Amniotic epithelial cell (primary cell): ENCODE measurements at places on chromosomes 12 and 14.

DNA sequence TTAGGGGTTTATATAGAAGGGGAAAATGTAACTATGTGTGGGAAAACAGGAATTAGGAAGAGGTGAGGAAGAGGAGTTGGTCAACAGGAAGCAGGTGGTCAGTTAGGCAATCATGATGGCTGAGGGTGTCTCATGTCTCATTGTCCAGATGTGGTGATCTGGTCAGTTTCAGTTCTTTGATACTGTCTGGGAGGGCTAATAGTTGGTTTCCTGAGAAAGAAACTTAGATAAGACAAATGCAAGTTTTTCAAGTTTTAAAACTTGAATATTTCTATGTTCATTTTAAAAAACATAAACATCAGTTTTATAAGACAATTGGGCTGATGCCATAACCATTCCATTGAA, 1121.8 kb upstream of the USP15 start:
- DNase-seq = no peak

GRCh38 chr14:52014601-52015267, 25.4 kb downstream of the RTRAF start:
- DNase-seq = no peak

- DNase-seq = peak; percentile 71
Measured at GRCh38 chr12:52389313-52390207, 4.1 kb upstream of the KRT84 start.

DNA sequence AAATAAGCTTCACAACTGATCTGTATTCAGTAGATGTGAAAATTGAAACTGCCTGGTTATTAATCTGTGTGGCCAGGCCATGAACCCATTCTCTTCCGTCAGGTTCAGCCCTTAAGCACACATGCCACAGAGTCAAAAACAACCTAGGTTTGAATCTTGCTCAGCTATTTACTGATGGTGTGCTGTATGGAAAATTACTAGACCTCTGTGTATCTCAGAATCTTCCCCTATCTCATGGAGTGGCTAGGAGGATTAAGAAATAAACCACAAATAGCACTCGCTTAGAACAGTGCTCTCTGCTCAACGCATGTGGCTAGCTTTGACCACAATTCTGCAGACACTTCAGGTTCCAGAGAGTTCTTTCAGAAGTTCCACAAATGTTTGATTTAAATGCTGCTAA, 240.7 kb upstream of the PLEKHG7 start:
- peak; percentile 95 for DNase-seq

- no peak for DNase-seq
Measured at GRCh38 chr12:59268295-59268809, 327.5 kb upstream of the SLC16A7 start.

- no peak for DNase-seq
Measured at GRCh38 chr12:125470838-125471783, 405.9 kb downstream of the AACS start.

GRCh38 chr12:56522411-56523193, 982 bp downstream of the RBMS2 start:
- peak; percentile 38 for DNase-seq

DNA sequence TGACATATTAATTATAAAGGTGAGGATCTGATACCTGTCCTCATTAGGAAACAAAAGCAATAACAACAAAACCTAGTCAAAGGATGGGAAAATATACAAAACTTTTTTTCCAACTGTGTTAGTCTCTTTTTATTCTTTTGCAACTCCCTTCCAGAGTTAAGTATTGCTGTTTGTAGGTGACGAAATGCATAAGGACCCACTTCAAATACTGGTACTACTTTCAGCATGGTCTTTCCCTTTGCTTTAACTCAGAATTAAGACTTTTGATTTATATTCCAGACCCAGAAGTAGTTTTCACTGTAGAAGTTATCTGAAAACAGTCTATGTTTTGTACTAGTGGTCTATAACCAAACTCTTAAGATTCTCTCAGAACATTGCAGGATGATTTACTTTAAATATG, 34.1 kb upstream of the ABCC9 start:
- no peak for DNase-seq

- DNase-seq = no peak
Measured at GRCh38 chr14:93975791-93976476, 436 bp downstream of the ASB2 start.

DNA sequence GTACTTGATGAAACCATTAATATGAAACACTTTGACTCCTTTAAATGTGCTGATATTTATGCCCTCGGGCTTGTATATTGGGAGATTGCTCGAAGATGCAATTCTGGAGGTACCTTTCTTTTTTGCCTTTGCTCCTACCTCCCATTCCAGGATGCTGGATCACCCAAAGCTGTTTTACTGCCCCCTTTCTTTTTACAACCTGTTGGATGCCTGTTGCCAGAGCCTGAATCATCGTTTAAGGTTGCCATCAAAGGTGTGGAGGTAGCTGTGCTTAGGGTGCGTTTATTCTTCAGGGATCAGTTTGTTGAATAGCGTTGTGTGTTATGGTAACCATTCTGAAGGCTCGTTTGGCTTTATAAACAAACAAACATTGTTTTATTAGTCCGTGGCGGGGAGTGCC, 19.9 kb upstream of the TAMALIN start:
- no peak for DNase-seq

GRCh38 chr12:113135178-113136127, at the start of gene RASAL1:
TSS of gene RASAL1 (minus strand) at chr12:113135761. CDS start at chr12:113135462, 299 bp downstream.
- DNase-seq = no peak

DNA sequence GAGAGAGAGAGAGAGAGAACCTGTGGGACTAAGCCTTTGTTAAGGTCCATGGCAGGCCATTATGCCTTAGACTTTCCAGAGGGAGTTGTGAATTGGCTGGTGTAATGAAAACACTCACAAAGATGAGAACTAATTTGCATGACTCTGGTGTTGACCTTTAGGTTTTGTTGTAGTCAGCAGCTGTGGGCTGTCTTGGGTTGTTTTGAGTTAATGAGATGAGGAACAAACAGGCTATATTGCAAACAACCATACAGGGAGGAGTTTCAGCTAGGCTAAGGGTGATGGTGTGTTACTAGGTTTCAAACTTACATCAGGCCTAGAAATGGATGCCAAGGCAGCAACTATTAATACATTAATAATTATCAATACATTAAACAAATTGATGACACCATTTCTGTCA, 26.3 kb downstream of the ATXN7L3B start:
- no peak for DNase-seq

DNA sequence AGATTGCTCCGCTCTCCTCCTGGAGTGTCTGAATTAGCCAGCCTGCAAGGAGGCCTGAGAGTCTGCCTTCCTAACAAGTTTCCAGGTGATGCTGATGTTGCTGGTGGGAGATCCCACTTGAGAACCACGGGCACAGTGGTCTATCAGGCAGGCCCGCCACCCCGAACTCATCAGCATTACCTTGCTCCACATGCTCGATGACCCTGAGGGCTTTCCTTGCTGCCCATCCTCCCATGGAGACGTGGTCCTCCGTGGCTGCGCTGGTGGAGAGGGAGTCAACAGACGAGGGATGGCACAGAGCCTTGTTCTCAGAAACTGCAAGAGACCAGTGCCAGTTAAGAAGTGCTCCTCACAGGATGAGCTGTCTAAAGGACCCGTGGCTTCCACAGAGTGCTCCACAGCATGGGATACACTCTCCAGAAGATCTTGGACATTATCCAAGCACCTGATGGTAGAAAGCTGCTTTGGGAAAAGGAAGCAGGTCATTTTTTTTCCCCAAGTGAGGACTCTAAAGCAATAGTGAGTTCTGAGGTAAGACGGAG, 18.3 kb downstream of the HAL start:
- no peak for DNase-seq

- DNase-seq = no peak
Measured at GRCh38 chr12:132945806-132946205, 10.3 kb downstream of the ZNF605 start.

DNA sequence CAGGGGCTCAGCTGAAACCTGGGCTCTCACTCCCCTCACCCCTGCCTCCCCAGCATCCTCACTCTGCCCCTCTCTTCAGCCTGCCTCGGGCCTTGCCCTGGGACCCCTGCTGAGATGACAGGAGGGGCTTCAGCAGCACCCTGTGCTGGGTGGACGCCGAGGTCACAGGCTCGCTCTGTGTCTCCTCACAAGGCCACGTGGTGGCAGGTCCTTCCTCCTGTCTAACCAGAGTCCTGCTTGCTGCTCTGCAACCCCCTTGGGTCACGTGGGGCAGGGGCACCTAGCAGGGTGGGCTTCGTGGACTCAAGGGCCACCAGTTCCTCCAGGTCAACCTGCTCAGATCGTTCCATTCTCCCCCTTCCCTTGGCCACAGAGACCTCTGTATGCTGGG, 90.4 kb downstream of the TMEM121 start:
- DNase-seq = no peak

- peak; percentile 87 for DNase-seq
Measured at GRCh38 chr14:38339696-38340095, 83.8 kb upstream of the CLEC14A start.

- DNase-seq = peak; percentile 75
Measured at GRCh38 chr12:86914721-86915120, 658.5 kb upstream of the MGAT4C start.

DNA sequence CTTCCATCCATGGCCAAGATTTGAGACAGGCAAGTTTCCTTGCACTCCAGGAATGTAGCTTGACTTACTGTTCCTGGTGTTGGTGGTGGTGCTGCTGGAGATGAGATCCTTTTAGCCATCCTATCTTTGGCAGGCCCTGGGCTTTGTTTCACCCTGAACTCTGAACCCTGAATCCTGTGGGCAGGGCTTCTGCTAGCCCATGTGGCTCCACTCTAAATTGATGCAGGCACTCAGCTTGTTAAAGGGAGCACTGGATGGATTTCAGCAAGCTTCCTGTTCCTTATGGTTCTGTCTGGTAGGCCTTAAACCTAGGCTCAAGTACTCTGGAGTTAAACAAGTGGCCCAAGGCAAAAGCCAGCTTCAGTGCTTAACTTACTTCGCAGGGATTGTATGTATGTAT, 138.2 kb downstream of the RGS6 start:
- no peak for DNase-seq

- no peak for DNase-seq
Measured at GRCh38 chr14:94571395-94571794, 9.8 kb upstream of the SERPINA5 start.

DNA sequence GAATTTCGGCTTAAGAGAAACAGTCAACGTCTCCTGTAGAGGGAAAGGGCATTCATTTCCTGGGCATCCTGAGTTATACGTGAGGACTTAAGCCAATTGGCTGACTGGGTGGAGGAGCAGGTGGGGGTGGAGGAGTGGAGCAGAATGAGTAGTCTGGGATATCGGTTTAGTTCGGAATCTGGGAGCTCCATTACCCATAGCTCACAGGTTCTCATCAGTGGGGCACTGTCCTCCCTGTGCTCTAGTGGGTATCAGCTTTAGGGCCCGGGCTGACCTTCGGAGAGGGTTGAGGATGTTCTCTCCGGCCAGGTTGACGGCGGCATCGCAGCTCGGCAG, 704 bp downstream of the SDR39U1 start:
- DNase-seq = peak; percentile 55

DNA sequence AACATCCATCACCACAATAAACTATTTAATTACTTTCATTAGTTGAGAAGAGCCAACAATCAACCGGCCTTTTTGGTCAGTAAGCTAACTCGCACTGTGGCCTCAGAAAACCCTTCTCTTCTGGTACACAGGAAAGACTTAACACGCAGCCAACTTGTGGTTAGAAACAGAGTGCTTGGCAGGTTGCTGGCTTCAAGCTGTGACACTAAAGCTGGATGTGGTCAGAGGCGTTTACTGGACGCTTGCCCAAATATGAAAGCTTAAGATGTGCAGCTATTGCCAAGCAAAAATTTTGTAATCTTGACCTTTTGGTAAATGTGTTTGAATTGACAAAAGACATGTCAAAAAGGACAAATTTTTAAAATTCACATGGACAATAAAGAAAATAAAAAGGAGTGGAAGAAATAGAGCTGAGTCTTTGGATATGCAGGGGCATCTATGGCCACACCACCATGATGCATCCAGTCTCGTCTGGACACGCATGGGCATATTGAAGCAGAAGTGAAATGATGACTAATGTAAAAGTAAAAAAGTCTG, 2.6 kb upstream of the KLRK1 start:
- DNase-seq = peak; percentile 95

GRCh38 chr12:52603314-52603713, 2.1 kb upstream of the KRT72 start:
- DNase-seq = no peak

GRCh38 chr12:42987216-42987650, 397.7 kb upstream of the PRICKLE1 start:
- no peak for DNase-seq

GRCh38 chr14:81348061-81348460, 52.1 kb downstream of the STON2 start:
- no peak for DNase-seq

GRCh38 chr12:125065919-125066570, 810 bp downstream of the AACS start:
- DNase-seq = no peak

DNA sequence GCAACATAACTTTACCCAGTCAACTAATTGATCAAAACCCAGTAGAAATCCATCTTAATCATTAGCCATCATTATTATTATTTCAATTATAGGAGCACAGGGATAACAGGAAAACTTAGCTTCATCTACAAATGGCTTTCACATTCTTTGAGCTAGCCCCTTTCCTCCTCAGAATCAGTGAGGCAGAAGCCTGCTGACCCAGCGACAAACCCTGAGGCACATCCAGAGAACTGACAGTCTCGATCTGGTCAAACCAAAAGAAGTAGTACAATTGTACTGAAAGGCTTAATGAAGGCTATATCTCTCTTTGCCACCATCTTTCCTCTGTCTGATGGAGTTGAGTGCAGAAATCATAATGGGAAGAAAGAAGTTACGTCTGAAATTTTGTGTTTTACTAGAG, 109.8 kb upstream of the ARID2 start:
- no peak for DNase-seq

- peak; percentile 93 for DNase-seq
Measured at GRCh38 chr12:67534681-67535080, 113.9 kb upstream of the DYRK2 start.

DNA sequence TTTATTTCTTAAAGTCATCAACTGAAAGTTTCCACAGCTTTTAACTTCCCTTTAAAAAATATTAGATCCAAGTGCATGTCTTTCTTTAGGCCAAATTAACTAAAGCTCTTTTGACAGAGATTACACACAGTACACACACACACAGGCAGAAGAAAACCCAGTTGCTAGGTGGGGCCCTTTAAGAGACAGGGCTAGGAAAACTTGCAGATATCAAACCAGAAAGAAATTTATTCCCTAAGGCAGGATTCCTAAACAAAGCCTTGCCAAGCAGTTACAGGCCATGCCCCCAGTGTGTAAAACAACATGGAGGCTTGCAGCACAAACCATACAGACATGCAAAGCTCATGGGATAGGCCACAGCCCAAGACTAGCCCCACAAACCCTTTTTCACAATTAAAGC, 123.4 kb downstream of the FSCB start:
- no peak for DNase-seq

GRCh38 chr12:75692876-75693275, 181.5 kb upstream of the KRR1 start:
- DNase-seq = peak; percentile 34
